Fibroblast of mammary gland (primary cell): ENCODE measurements at places on chromosomes 3 and 15.
A peak's percentile ranks its signal among the peaks of the same experiment; 100 is the strongest.

- peak; percentile 51 for DNase-seq
Measured at GRCh38 chr3:161148832-161149475, 43.8 kb upstream of the B3GALNT1 start.

GRCh38 chr3:47113669-47114365 lies 50.1 kb downstream of the SETD2 start:
- peak; percentile 62 for DNase-seq

- no peak for DNase-seq
Measured at GRCh38 chr15:24877174-24877573, 77.6 kb upstream of the SNRPN start.

DNA sequence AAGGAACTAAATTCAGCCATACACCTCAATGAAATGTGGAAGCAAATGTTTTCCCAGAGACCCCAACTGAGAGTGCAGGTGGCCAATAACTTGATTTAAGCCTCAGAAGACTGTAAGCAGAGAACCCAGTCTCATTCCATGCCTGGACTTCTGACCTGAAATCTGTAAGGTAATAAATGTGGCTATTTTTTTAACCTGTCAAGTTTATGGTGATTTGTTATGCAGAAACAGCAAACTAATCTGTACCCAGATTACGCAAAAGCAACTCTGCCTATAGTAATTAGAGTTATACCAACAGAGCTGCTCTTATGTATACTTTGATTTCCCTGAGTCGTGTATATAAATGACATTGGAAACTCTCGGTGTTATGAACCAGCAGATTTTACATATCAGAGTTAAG lies 534.0 kb upstream of the NAALADL2 start:
- DNase-seq = no peak

DNA sequence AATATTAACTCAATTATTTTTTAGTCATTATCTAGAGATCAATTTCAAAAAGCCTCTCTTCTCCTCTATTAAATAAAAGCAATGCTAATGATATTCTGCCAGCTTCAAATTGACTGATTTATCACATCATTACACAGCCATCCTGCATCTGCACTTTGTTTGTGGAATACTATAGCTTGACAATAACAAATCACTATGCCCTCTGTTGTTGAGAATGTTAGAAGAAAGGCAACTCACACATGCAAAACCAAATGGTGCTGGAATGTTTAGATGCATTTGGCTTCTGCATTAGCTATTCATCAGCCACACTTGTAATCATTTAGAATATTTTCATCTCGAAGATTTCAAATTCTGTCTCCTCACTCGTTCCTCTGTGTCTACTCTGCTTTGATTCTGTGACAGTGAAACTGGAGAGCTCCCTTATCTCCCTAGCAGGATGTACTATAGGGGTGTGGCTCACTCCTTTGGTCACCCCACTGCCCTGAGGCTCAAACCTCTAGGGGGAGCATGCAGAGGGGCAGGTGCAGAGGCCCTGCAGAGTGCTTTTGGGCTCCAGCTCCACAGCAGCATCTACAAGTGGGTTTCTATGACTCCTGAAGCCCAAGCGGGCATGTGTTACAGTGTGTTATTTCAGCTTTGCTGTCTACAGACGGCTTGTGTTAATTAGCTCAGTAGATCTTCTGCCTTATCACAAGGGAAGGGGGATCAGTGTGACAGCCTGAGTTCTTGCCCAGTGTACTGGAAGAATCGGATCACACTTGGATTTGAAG lies 454.1 kb upstream of the BCHE start:
- no peak for DNase-seq

DNA sequence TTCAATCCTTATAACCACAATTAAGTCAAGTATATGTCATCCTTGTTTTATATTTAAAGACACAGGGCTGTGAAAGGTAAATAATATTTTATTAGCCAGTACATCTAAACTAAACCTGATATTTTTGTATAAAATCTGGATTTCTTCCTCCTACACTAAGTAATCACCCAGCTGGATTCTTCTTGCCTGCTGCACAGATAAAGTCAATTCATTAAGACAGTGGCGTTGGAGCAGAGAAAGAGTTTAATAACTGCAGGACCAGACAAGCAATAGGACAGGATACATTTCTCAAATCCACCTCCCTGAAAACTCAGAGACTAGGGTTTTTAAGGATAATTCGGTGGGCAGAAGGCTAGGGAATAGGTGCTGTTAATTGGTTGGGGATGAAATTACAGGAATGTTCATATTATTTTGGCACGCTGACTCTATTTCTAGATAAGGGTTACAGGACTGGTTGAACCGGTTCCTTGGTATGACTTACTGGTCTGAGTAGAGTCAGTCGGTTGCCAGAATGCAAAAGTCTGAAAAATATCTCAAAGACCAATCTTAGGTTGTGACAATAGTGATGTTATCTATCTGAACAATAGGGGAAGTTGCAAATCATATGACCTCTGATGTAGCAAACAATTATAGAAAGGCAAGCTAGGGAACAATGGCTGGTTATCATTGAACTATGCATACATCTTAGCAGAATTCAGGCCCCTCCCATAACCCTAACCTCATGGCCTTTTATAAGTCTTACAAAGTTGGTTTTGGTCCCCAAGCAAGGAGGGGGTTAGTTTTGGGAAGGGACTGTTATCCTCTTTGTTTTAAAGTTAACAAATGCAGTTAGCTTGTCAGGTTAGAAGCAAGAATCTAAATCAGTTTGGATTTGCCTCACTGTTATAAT lies 244.8 kb downstream of the ALCAM start:
- no peak for DNase-seq

- DNase-seq = no peak
Measured at GRCh38 chr3:32326795-32327194, 64.9 kb upstream of the CMTM7 start.

DNA sequence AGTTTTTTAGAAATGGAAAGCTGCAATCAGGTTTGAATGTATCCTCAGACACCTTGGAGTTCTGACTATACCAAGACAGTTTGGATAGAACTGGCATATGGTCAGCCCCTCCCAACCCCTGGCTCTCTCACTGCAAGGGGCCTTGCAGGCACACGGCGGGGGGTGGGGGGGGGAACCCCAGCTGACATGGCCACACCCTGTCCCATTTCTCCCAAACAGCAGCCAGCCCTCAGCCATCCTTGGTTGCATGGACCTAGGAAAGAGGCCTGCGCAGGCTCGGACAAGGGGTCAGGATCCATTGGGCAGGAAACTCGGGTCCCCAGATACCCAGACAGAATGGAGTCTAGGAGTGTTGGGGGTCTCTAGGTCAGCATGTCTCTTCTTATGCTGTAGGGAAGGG lies 14.5 kb downstream of the CAND2 start:
- DNase-seq = no peak

GRCh38 chr3:29215948-29216347 lies 64.9 kb upstream of the RBMS3 start:
- DNase-seq = peak; percentile 28

- DNase-seq = no peak
Measured at GRCh38 chr3:107370907-107371306, 6.3 kb upstream of the CCDC54 start.

- DNase-seq = no peak
Measured at GRCh38 chr15:101374326-101374725, 79.3 kb upstream of the SNRPA1 start.

- peak; percentile 4 for DNase-seq
Measured at GRCh38 chr3:74139648-74140047, 474.8 kb downstream of the CNTN3 start.

- DNase-seq = no peak
Measured at GRCh38 chr15:97461226-97461625, 499.3 kb upstream of the ARRDC4 start.

DNA sequence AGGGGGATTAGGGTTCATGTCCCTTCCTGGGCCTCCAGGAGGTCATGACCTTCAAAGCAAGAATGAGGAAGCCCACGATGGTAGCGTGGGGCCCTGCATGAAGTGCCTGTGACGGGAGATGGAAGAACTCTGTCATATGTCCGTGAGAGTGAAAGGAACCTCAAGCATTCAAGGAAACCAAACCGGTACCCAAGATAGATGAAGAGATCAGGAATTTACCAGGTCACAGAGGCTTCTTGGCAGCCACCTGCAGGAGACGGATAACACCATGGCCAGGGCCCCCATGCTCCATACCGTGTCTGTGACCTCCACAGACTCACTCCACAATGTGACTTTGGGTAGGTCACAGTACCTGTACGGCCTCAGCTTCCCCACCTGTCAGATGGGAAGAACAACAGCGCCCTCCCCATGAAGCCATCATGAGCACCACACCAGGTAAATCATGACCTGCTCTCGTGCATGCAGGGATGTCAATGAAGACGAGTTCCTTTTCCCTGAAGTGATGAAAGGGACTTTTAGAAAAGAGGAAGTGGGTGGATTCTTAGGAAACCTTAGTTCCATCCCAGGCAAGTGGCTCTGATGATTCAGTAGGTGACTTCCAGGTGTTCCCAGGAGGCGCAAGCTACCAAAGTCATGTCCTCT lies 23.3 kb upstream of the CYP11A1 start:
- no peak for DNase-seq

DNA sequence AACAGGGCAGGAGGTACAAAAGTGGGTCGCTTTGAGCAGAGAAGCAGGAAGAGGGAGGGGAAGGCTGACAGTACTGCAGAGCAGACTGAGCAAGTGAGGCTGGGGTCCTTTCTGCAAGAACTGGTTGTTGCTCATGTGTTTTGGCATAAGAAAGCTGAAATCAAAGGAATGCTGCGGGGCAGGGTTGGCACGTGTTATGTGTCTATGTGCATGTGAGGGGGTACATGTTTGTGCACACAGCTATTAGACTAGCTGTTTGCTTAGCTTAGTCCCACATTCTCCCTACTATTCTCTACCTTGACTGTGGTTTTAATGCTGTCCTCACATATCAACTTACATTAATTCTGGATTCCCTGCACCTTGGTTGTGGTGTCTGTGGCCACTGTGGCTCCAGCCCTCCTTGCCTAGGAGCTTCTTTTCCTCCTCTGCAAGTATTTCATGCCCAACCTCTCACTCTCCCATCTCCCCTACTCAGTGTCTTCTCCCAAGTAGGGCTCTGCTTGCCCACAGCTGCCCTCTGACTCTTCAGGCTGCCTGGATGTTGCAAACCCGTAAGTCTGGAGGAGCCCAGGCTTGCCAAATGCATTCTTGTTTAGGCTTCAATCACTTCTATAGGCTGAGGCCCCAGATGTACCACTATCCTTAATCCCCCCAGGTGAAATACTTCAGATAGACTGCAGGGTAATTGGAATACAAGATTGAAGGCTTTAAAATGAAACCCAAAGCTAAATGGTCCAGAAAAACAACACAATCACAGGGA lies 4.8 kb downstream of the TAGLN3 start:
- DNase-seq = no peak

GRCh38 chr3:95350049-95350448 lies 1287.2 kb downstream of the NSUN3 start:
- no peak for DNase-seq

- no peak for DNase-seq
Measured at GRCh38 chr3:55607844-55608243, 120.7 kb upstream of the WNT5A start.

- peak; percentile 39 for DNase-seq
Measured at GRCh38 chr3:195160257-195160898, 110.6 kb downstream of the XXYLT1 start.

DNA sequence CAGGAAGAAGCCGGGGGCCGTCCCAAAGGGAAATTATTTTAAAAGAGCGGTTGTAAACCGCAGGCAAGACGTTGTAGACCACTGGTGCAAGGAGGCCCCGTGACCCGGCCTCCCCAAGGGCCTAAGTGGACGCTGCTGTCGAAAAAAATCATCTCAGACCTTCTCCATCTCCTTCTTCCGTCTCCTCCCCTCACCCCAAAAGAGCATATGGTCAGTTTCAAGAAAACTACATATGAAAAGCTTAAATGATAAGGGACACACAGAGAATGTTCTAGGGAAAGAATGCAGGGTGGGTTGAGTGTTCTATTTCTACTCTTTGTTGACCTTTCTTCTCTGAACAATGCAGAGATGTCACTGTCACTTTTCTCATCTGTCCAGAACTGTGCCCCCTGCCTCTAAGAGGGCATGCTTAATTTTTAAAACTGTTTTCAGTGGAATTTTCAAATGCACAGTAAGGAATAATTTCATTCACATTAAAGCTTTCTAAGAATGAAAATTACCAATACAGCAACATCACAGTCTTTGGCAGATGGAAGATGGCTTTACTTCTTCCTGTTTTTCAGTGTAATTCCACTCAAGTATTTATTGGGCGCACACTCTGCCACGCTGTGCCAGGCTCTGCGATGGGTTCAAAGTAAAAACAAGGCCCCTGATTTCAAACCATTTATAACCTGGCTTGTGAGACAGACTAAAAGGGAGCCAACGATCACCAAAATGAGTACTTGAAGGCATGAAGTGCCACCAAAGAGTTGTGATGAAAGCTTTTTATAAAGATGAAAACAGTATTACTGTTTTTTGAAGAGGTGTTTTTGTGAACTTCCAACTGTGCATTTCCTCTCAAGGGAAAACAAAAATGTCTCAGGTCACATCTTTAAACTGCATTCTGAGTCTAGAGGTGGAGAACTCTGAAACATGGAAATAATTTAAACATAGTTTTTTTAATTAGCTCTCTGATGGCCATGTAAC lies 891 bp upstream of the TOP2B start:
- DNase-seq = peak; percentile 52

- DNase-seq = no peak
Measured at GRCh38 chr15:70169147-70169546, 71.4 kb upstream of the TLE3 start.

DNA sequence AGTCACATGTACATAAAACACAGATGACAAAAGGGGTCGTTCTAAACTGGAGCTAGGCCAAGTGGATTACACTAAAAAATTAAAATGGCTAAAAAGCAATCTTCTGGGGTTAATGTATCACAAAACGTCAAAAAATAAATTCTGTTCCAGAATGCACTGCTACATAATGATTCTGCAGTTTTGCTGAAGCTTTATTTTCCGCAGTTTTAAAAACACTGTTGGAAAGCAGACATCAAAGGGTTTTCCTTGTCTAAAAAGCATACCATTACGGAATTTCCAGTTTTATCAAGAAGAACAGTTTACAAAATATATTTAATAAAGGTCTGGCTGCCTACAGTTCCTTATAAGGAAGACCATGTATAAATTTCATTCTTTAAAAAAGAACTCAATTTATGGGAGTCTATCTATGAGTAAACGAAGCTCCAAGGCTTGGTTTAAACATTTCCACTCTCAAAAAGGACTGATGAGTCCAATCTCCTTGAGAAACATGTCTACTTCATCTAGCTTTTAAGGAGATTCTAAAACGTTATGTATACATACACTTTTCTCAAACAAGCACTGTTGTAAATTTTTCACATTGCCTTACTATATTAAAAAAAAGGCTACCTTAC lies 1.3 kb downstream of the DMXL2 start:
- no peak for DNase-seq

DNA sequence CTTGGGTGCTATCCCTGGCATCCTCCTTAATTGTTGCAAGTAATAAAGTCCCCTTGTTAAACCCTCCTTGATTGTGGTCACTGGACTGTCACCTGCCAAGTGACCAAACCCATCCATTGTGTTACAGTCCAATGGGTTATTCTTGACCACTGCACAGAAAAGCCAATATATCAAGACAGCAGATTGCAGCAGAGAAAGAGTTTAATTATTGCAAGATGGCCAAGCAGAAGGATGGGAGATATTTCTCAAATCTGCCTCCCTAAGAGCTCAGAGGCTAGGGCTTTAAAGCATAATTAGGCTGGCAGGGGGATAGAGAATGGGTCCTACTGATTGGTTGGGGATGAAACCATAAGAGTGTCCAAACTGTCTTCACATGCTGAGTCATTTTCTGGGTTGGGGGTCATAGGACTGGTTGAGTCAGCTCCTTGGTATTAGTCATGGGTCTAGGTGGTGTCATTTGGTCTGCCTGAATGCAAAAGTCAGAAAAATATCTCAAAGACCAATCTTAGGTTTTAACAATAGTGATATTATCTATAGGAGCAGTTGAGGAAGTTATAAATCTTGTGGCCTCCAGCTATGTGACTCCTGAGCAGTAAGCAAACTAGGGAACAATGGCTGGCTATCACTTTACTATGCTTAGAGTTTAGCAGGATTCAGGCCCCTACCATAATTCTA lies 19.1 kb upstream of the XYLB start:
- DNase-seq = peak; percentile 91
